Activated CD4-positive, alpha-beta T cell treated with anti-CD3 and anti-CD28 coated beads, Interleukin-2, amount 50 U/mL, for 4 hours (primary cell): ENCODE measurements at places on chromosomes 13 and 19.

- DNase-seq = no peak
These were observed 89.5 kb downstream of the MAP4K1 start for GRCh38 chr19:38528213-38528755.

DNA sequence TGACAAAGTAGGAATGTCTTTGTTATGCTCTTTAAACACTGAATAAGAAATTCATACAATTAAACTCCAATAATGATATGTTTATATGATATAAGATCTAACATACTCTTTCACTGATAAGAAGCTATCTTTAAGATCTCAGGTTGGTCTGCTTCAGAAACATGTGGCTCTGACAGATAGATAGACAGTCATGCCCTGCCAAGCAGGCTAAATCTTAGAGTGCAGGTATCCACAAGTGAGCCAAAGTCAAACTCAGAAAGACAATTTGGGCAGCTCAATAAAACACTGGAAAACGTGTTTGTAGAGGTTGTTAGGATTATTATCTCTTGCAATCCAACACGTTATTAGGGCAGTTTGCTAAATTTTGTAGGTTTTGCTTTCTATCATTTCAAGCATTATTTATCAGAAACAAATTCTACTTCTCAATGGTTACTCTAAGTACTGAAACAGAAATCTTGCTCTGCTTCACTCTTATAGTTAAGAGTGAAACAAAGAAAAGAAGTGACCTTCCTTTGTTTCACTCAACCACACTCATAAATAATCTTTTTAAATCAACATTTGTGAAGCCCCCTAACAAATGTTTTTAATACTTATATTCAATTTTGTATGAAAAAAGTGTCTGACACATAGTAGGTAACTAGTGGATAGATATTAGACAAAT, 1255.6 kb downstream of the DIAPH3 start:
- no peak for DNase-seq

GRCh38 chr13:30705680-30706079, 29.7 kb upstream of the ALOX5AP start:
- no peak for DNase-seq

GRCh38 chr13:90938848-90939247, 408.6 kb upstream of the MIR17HG start:
- DNase-seq = no peak
